ENCODE measurements at places on chromosomes 13 and 19.

- no peak for DNase-seq
These were observed 358.9 kb downstream of the ITGBL1 start for GRCh38 chr13:101811284-101811839.

GRCh38 chr13:111906816-111907215, 160.1 kb upstream of the SOX1 start:
- DNase-seq, result no peak

- no peak for DNase-seq
These were observed 505.6 kb downstream of the GPC5 start for GRCh38 chr13:91904005-91904404.

DNA sequence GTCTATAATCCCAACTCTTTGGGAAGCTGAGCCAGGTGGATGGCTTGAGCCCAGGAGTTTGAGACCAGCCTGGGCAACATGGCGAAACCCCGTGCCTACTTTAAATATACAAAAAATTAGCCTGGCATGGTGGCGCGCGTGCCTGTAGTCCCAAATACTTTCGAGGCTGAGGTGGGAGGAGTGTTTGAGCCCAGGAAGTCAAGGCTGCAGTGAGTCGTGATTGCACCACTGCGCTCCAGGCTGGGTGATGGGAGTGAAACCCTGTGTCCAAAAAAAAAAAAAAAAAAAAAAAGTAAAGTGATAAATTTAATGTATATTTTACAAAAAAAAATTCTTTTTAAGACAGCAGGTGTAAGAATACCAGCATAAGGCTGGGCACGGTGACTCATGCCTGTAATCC, 17.6 kb downstream of the TMEM38A start:
- no peak for DNase-seq

- no peak for DNase-seq
These were observed 157.4 kb downstream of the EFNB2 start for GRCh38 chr13:106377931-106378662.
